ENCODE measurements at places on chromosomes 6 and 20.

DNA sequence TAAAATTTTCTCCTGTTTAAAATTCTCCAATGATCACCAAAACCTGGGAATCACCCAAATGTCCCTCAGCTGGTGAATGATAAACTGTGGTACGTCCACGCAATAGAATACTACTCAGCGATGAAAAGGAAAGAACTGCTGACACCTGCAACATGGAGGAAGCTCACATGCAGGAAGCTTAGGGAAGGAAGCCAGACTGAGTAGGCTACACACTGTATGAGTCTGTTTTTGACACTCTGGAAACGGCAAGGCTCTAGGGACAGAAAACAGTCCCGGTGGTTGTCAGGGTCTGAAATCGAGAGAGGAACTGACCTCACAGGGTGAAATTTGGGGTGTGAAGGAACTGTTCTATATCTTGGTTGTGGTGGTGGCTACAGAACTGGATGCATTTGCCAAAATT lies 25.2 kb upstream of the TLDC2 start:
- DNase-seq, result no peak

DNA sequence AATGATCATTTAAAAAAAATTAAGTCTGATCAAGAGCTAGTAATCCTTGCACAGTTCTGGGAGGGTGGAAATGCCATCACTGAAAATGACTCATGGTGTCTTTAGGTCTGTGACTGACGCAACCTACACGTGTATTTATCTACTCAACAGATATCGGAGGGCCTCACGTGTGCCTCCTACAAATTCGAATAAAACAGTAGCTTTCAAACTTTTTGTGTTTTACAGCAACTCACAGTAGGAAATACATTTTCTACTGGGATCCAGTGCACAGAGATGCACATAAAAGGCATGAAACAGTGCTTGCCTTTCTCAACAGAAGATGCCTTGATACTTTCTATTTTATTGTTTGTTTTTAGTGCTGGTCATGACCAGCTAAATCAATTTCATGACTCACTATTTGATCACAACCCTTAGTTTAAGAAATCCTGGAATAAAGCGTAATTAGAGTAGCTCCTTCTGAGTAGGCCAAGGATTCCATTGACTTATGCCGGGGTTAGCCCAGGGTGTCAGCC lies 210.0 kb upstream of the SNX9 start:
- no peak for DNase-seq

DNA sequence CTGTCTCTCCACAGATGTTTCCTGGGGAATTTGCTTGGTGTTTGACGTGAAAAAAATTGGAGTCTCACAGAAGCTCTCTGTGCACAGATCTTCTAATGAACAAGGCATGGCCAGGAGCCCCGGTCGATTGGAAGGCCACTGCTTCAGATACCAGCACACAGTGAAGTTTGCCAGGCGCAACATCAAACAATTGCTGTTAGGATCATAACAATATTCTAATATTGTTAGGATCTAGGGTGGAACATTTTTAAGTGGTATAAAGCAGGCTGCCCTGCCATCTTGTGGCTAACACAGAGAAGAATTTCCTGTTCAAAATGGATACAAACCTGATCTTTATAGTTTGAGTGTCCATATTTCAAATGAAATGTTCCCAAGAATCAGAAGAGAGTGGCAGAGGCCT lies 64.1 kb downstream of the C6orf118 start:
- no peak for DNase-seq

- DNase-seq, result no peak
These were observed 105.7 kb downstream of the EDN1 start for GRCh38 chr6:12395898-12396297.

DNA sequence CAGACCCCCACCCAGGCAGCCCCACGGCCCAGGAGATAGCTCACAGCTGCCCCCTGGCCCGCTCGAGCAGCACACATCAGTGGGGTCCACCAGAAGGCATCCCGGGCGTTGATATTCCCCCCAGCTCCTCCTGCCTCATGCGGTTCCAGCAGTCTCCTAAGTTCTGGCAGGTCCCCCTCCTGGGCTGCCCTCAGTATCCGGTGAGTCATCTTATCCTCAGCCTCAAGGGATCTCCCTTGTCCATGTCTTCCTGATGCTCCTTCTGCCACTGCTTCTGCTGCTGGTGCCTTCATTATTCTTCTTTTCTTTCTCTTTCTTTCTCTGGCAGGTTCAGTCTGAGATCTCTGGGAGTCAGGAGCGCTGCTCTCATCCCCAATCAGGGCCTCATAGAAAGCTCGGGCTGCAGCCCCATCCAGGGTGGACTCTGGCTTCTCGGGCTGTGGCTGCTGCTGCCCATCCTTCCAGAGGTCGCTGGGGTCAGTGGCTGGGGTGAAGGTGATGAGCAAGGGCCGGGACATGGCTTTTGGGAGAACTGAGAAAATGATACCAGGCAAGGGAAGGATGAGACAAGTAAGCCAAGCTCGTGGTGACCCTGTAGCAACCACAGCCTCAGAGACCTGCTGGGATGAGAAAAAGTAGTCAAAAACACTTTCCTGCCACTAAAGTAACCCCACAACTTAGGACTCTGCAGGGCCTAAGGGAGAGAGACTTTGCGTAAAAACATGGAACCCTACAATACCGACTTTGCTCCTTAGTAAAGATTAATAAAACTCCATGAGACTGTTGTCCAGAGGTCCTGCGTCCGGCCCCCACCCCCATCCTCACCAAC lies 622 bp downstream of the GPANK1 start:
- no peak for DNase-seq

DNA sequence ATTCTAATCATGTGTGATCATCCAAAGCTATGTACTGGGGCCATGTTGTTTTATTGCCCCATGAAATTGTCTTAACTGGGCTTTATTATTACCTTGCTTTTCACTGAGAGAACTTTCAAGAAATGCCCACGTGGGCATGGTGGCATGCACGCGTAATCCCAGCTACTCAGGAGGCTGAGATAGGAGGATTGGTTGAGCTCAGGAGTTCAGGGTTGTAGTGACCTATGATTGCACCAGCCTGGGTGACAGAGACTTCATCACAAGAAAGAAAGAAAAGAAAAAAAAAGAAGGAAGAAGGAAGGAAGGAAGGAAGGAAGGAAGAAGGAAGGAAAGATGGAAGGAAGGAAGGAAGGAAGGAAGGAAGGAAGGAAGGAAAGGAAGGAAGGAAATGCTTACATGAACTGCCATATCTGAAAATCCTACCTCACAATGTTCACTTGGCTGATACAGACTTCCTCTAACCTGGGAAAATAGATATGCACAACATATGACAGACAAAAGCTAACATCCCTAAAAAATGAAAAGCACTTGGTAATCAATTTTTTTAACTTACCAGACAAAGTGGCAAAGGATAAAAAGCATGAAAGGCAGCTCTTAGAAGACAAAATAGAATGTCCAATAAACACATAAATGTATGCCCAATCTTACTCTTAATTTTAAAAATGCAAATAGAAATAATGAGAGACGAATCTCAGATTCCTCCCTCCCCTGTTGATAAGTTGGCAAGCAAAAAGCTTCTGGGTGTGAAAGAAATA lies 25.5 kb upstream of the TMEM244 start:
- DNase-seq, result no peak
